ENCODE measurements at places on chromosomes 4 and X.

DNA sequence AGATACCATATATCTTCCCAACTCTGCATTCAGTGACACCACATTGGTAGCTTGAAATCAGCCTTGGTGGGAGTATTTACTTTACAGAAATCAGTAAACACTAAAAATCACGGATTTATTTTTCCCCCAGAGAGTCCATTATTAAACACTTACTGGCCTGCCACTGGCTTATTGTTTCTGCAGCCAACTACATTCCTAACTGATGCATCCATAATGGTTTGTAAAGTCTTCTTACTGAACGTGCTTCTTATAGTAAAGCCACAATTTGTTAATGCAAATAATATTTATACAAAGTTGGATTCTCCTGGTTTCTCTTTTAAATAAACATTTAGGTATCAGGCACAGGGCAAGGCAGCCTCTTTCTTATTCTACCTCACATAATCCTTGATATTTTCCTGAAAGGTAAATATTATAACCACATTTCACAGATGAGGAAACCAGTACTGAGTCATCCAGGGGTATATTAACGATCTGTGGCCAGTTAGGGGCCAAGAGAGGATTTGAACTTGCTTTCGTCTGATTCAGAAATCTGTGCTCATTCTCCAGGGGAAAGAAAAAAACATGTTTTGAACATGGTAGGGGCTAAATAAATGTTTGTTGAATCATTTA lies 136.5 kb downstream of the RAB28 start:
- no peak for DNase-seq

GRCh38 chrX:86121916-86122315 lies 26.3 kb upstream of the DACH2 start:
- no peak for DNase-seq

GRCh38 chr4:111334361-111334760 lies 711.5 kb upstream of the PITX2 start:
- no peak for DNase-seq

- no peak for DNase-seq
Observed at GRCh38 chr4:170716868-170717267, 627.1 kb upstream of the AADAT start.

DNA sequence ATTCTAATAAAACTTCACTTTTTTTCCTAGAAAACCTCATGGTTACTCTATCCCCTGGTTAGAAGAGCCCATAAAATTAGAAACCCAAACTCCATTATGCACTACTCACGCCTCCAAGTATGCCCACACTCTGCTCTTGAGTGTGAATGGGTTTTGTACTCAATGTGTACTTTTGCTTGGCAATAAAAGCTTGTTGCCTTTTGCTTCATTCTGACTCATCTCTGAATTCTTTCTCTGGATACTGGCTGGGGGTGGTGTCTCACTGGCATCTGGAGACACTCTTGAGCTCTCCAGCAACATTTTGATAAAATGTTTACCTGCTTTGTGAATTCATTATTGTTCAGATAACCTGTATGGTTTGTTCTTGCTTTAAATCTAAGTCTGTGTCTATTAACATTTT lies 963.3 kb downstream of the TRAM1L1 start:
- no peak for DNase-seq

Data from stimulated activated CD8-positive, alpha-beta memory T cell treated with anti-CD3 and anti-CD28 coated beads, Interleukin-4, amount 100 ng/mL, for 4 hours (primary cell).